Neural progenitor cell (in vitro differentiated cells): ENCODE measurements at places on chromosomes 11 and 22. TPM values are rescaled to one million over a fixed set of nuclear protein-coding genes. Genes with fewer than 3 reads are reported as not detected.
A peak's percentile ranks its signal among the peaks of the same experiment; 100 is the strongest.

SSTR3 gene
- total RNA-seq = 0.19 and 0.53 TPM in 2 replicates

MS4A6A gene
- not detected in 2 replicates for total RNA-seq

NXPE2 gene
- not detected in 2 replicates for total RNA-seq

CDHR5 gene
- total RNA-seq = not detected in 2 replicates

HIKESHI gene
- 86.6 and 87.2 TPM in 2 replicates for total RNA-seq

DGCR6 gene
- 4.2 and 5.2 TPM in 2 replicates for total RNA-seq

MMP8 gene
- not detected in 2 replicates for total RNA-seq

KIAA1671 gene
- 17.3 and 24.2 TPM in 2 replicates for total RNA-seq

TIMM10 gene
- 19.1 and 21.9 TPM in 2 replicates for total RNA-seq

KLHL35 gene
- 1.2 and 1.5 TPM in 2 replicates for total RNA-seq

CHRM1 gene
- total RNA-seq = not detected in 2 replicates

P2RY2 gene
- 0.45 and 0.84 TPM in 2 replicates for total RNA-seq

LRRC55 gene
- total RNA-seq = 1.4 and 2.2 TPM in 2 replicates

FAM168A gene
- 19.3 and 36.7 TPM in 2 replicates for total RNA-seq

MS4A6E gene
- total RNA-seq = not detected in 2 replicates

GRCh38 chr11:121188776-121189175 is 87.7 kb downstream of the TECTA start:
- H3K36me3 ChIP-seq = no peaks in the 10 kb centered on the region
- H3K4me3 ChIP-seq = no peak overlapping the region
- H3K27ac ChIP-seq = no peak overlapping the region
- no peaks in the 10 kb centered on the region for H3K4me1 ChIP-seq
- no peak for DNase-seq

GRCh38 chr22:17056058-17056457 is 28.7 kb upstream of the IL17RA start:
- no peak overlapping the region for H3K27ac ChIP-seq
- H3K27me3 ChIP-seq = peaks cover 6% of the 10 kb centered on the region
- no peak overlapping the region for H3K4me3 ChIP-seq
- H3K36me3 ChIP-seq = no peaks in the 10 kb centered on the region
- DNase-seq = no peak
- no peaks in the 10 kb centered on the region for H3K4me1 ChIP-seq

- H3K27ac ChIP-seq = no peak overlapping the region
- peaks cover 3% of the 10 kb centered on the region for H3K36me3 ChIP-seq
- H3K27me3 ChIP-seq = no peaks in the 10 kb centered on the region
- H3K4me1 ChIP-seq = no peaks in the 10 kb centered on the region
- no peak for DNase-seq
Measured at GRCh38 chr11:8987446-8987845, 16.4 kb downstream of the NRIP3 start.

- no peaks in the 10 kb centered on the region for H3K36me3 ChIP-seq
- H3K27me3 ChIP-seq = no peaks in the 10 kb centered on the region
Measured at GRCh38 chr11:115682888-115683287, 178.7 kb upstream of the CADM1 start.

GRCh38 chr22:23613193-23613972 is 18.7 kb downstream of the DRICH1 start:
- no peak overlapping the region for H3K27ac ChIP-seq
- no peaks in the 10 kb centered on the region for H3K4me1 ChIP-seq

DNA sequence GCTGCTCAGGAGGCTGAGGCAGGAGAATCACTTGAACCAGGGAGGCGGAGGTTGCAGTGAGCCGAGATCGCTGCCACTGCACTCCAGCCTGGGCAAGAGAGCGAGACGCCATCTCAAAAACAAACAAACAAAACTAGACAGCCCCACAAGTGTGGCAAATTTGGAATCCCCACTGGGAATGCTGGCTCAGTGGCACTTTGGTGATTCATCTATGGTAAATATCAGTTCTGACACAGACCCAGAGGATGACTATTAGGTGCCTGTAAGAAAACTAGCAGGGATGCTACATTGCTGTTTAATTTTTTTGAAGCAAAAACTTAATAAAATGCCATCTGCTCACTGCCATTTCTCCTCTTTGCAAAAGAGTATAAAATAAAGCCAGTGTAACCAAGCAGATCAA is 107.9 kb downstream of the NAT10 start:
- no peak for DNase-seq
- no peak overlapping the region for H3K27ac ChIP-seq
- no peak overlapping the region for H3K4me3 ChIP-seq
- H3K27me3 ChIP-seq = no peaks in the 10 kb centered on the region
- no peaks in the 10 kb centered on the region for H3K36me3 ChIP-seq

GRCh38 chr11:66111158-66111557 is 41.1 kb downstream of the PACS1 start:
- H3K27me3 ChIP-seq = no peaks in the 10 kb centered on the region
- no peak overlapping the region for H3K27ac ChIP-seq
- no peak for DNase-seq
- H3K4me3 ChIP-seq = no peak overlapping the region

DNA sequence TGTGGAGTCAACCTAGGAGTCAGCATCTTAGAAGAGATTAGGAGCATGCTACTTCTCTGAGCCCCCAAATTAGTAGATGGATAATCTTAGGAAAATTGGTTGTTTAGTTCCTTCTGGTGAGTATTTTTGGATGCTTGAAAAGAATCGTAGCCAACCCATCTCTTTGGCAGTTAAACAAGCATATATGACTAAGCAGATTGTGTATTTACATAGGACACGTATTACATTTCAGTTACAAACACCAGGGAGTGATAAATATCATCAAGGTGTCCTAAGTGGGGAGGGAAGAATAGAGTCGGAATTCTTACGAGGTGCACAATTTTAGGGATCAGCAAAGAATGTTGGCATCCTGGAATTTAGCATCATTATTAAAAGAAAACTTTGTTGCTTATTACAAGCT is 13.5 kb downstream of the PLET1 start:
- no peak overlapping the region for H3K4me3 ChIP-seq
- H3K36me3 ChIP-seq = no peaks in the 10 kb centered on the region
- DNase-seq = no peak
- no peaks in the 10 kb centered on the region for H3K4me1 ChIP-seq
- H3K27me3 ChIP-seq = no peaks in the 10 kb centered on the region

DNA sequence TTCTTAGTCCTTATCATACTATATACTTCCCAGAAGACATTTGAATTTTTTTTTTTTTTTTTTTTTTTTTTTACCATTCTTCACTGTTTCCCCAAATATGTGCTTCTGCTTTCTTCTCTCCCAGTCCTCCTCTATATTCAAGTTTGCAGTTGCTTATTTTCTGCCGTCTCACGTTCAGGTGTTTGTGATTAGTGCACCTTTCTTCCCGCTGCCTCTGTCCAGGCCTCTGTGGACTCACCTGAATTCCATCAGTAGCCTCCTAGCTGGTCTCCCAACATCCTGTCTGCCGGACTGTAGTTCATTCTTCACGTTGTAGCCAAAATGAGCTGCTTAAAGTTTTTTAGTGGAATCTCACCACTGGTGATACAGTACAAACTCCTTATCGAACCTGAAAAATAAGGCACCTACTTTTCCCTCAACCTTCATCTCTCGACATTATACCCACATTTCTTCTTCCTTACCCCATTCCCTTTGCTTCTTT is 795 bp upstream of the MSANTD4 start:
- H3K4me1 ChIP-seq = peaks cover 21% of the 10 kb centered on the region
- DNase-seq = no peak
- H3K27ac ChIP-seq = no peak overlapping the region

DNA sequence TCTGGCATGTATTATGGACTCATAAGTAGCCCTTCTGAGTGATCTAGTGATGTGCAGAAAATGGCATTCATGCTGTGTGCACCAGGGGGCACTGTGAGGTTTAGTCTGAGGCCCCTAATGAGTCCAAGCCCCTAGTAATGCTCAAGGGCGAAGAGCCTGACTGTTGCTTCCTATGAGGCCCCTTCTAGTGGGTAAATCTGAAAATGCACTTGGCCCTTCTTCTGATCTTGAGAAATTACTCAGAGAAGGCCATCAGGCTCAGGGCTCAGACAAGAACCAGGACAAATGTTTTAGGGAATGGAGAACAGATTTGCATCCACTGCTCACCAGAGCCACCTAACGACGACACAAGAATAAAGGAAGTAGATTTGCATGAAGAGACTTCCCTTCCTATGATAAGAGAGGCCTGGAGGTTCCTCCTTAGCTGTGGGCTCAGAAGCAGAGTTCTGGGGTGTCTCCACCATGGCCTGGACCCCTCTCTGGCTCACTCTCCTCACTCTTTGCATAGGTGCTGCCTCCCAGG is 75.8 kb downstream of the GGTLC2 start:
- no peak overlapping the region for H3K4me3 ChIP-seq
- no peaks in the 10 kb centered on the region for H3K4me1 ChIP-seq
- H3K27ac ChIP-seq = no peak overlapping the region
- peak; percentile 72 for DNase-seq
- H3K27me3 ChIP-seq = peaks cover 99% of the 10 kb centered on the region

DNA sequence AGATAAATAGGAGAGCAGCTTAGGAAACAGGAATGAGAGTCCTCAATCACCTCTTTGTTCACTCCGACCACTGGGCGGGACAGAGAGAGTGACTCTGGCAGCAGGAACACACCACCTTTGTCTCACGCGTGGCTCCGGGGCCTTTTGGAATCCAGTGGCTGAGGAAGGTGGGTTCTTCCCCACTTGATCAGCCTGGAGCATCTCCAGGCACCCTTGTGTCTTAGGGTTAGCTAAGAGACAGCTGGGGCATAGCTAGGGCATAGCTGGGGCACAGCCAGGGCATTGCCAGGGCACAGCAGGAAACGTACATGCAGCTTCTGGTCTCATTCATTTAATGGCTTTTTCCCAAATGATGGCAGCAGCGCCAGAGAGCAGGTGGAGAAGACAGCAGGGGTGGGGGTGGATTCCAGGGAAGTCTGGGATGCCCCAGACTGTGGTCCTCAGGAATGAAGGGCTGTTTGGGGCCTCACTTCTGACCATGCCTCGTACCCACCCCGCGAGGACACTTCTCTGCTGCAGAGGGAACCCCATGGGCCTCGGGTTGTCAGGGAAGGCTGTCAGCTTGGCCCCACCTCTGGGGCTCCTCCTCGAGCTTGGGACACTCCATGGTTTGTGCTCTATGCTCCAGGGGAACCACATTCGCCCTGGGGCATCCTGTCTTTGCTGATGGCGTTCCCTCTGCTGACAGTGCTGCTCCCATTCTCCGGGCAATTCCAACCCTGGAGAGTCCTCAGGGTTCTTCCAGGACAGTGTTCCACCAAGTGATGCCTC is 30.4 kb upstream of the SHANK2 start:
- H3K27ac ChIP-seq = no peak overlapping the region
- H3K36me3 ChIP-seq = no peaks in the 10 kb centered on the region
- no peak overlapping the region for H3K4me3 ChIP-seq

DNA sequence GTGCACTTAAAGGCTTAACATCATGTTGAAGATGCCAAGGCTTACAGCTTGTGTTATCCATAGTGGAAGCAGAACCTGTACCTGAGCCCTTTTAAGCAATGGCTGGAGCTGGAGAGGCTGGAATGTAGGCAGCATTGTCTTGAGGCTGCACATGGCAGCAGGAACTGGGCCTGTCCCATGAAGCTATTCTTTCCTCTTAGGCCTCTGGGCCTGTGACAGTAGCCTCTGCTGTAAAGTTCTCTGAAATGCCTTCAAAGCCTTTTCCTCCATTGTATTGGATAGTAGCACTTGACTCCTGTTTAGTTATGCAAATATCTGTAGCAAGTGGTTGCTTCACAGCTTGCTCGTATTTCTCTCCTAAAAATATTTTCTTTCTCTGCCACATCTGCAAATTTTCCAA is 127.4 kb upstream of the ANO5 start:
- H3K4me1 ChIP-seq = no peaks in the 10 kb centered on the region
- H3K36me3 ChIP-seq = no peaks in the 10 kb centered on the region
- DNase-seq = no peak
- H3K27me3 ChIP-seq = no peaks in the 10 kb centered on the region

DNA sequence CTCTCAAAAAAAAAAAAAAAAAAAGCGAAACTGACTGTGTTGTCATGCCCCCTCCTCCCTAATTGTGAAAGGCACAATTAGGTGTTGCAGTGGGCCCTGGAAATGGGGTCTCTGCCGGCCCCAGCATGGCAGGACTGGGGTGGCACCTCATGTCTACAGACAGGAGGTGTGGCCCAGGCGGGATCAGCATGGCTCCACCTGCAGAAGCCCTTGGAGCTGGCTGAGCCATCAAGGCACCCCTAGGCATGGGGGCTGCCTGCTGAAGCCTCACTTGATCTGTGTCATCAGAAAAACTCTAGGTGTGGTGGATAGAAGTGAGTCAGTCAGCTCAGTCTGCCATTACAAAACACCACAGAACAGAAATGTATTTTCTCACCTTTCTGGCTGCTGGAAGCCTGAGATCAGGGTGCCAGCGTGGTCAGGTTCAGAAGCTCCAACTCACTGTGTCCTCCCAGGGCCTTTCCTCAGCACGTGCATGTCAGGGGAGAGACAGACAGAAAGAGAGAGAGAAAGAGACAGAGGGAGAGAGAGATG is 10.1 kb upstream of the B4GALNT4 start:
- no peaks in the 10 kb centered on the region for H3K36me3 ChIP-seq
- no peaks in the 10 kb centered on the region for H3K27me3 ChIP-seq
- DNase-seq = no peak
- H3K4me3 ChIP-seq = no peak overlapping the region
- H3K27ac ChIP-seq = no peak overlapping the region

DNA sequence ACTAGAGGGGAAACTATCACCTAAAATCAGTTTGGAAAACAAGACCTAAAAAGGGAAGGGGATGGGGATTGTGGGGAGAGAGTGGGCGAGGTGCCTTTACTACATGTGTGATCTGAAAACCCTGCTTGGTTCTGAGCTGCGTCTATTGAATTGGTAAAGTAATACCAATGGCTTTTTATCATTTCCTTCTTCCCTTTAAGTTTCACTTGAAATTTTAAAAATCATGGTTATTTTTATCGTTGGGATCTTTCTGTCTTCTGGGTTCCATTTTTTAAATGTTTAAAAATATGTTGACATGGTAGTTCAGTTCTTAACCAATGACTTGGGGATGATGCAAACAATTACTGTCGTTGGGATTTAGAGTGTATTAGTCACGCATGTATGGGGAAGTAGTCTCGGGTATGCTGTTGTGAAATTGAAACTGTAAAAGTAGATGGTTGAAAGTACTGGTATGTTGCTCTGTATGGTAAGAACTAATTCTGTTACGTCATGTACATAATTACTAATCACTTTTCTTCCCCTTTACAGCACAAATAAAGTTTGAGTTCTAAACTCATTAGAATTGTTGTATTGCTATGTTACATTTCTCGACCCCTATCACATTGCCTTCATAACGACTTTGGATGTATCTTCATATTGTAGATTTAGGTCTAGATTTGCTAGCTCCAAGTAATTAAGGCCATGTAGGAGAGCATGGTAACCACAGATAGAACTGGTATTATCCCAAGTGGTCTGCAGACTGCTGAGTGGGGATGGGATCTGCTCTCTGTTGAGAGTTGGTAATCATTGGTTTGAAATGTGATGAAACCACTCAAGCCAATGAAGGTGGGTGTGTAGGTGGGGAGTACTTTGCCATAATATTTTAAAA is 3.6 kb downstream of the NEAT1 start:
- H3K4me1 ChIP-seq = peaks cover 24% of the 10 kb centered on the region
- H3K27me3 ChIP-seq = no peaks in the 10 kb centered on the region
- no peak overlapping the region for H3K4me3 ChIP-seq
- H3K36me3 ChIP-seq = no peaks in the 10 kb centered on the region
- H3K27ac ChIP-seq = no peak overlapping the region

- H3K27me3 ChIP-seq = no peaks in the 10 kb centered on the region
- no peak for DNase-seq
- no peak overlapping the region for H3K27ac ChIP-seq
- H3K4me1 ChIP-seq = no peaks in the 10 kb centered on the region
Measured at GRCh38 chr22:31615940-31616314, 46.1 kb downstream of the PISD start.
